Cardiac fibroblast (primary cell): ENCODE measurements at places on chromosomes 2 and 18.

GRCh38 chr2:95014126-95014708 is 11.3 kb upstream of the MAL start:
- DNase-seq: no peak

DNA sequence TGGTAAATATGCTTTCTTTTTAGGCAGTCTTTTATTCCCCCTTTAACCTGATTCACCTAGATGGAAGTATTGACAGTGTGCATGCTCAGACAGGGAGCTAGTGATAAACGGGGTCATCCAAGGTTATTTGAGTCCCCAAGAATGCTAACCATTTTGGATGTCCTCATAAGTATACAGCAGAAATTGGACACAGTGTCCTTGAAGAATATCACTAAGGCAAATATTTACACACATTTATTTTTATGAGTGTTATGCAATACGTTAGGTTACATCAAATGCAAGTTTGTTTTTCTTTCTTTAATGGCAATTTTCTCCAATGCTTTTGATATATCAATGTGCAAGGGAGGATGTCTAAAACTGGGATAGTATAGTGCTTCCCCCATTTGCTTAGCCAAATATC is 23.6 kb downstream of the CNTNAP5 start:
- DNase-seq: no peak

- no peak for DNase-seq
Measured at GRCh38 chr2:109352056-109352897, 223.3 kb downstream of the SH3RF3 start.

DNA sequence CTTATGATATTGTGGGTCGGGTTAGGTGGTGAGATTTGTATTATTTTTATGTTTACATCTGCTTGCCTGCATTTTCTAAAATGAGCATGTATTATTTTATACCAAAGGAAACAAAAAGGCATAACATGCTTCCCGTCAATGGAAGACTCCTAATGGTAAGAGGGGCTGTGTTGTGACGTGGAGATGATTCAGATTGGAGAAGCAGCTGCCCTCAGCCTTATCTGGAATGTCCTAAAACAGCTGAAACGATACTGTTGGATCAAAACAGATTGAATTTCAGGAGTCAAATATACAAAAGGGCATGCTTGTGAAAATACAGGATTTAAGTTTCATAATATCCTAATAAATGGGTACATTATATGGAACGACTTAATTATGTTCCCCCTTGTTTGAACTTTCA is 19.0 kb downstream of the DGKD start:
- no peak for DNase-seq

- peak; percentile 89 for DNase-seq
Measured at GRCh38 chr18:55275039-55275901, 312.7 kb downstream of the TCF4 start.

DNA sequence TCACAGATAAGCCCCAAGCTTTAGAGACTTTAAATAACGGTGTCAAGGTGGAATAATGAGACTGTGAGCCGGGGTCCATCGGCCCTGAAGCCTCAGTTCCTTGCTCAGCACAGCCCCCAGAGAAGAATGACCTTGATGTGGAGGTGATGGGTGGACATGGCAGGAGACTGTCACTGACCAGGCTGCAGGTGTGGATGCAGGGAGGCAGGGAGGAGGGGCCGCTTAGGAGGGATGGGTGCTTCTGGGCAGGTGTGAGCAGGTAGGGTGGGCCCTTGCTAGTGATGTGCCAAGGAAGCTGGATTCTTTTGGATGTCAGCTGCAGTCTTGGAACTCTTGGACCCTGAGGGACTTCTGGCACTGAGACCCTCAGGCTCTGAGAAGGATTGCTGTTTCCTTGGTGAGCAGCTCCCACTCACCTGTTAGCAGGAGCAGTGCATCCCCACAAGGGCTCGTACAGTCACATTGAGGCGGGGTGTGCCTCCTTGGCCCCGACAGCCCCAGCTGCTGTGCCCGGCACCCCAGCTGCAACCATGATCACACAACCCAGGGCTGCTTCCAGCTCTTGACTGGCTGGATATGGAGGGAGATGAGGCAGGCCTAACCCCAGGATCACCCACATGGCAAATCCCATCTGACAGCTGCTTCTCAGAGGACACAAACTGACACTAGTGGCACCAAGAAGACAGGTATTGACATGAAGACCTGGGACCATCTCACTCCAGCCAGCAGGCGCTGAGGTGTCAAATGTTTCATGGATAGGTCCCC is 209.8 kb upstream of the HDAC4 start:
- no peak for DNase-seq

DNA sequence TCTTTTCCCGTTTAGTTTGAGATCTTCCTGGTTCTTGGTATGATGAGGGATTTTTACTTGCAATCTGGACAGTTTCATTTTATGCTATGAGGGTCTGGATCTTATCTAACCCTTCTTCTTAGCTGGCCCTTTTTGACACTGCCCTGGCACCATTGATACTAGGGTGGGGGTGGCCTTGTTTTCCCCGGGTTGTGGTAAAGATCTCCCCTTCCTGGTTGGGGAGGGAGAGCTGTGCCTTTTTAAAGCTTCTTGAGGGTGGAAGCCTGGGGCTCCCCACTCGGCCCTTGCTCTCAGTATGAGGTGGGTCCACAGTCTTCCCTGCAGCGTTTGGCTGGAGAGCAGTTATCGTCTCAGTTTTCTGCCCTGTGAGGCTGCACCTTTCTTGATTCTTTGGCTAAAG is 66.1 kb downstream of the ASB1 start:
- no peak for DNase-seq

DNA sequence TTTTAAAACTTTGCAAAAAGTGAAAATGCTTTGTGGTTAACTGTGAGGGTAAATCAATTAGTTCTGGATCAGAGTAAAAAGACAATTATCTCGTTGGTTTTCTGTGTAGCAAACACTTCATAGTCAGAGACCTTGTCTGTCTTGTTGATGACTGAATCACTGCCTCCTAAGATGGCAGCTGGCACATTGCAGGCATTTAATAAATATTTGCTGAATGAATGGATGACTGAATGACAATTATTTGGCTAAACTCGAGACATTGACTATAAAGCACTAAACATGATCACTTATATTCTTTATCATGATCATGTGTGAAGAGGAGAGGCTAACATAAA is 96.2 kb downstream of the MAIP1 start:
- no peak for DNase-seq

- no peak for DNase-seq
Measured at GRCh38 chr2:34388446-34388845, 789.3 kb upstream of the FAM98A start.

DNA sequence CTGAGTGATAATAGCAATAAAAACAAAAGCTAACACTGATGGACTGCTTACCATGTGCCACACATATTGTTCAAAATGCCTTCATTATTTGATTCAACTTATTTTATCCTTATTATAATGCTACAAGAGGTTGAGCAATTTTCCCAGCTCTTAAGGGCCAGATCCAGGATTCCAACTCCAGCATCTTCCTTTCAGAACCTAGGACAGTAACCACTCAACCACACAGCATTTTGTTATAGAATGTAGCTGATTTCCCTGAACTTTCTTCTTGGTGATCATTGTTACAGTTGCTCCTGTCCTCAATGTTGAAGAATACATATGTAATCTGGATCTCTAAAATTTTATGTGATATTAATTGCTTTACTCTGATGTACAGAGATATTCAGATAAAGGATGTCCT is 341.7 kb downstream of the PIK3C3 start:
- peak; percentile 10 for DNase-seq

- DNase-seq: no peak
Measured at GRCh38 chr2:33230195-33230594, 246.3 kb upstream of the RASGRP3 start.

DNA sequence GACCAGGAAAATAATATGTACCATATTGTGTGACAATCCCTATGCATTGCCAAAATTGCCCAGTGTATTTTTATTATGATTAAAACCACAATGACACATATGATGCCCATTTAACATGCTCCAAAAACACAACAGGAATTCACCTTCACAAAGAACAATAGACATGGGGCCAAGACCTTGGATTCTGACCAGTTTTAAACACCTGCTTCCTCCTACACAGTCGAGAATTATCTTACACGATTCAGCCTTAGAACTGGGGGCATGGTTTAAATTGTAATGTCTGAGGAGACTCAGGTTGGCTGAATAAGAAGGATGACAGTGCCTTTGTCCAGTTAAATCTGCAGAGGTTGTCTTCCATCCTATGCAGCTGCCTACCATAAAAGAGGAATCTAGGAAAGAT is 212.7 kb downstream of the PLCL1 start:
- DNase-seq: peak; percentile 4

- peak; percentile 51 for DNase-seq
Measured at GRCh38 chr2:160474891-160475787, 18.5 kb downstream of the RBMS1 start.

GRCh38 chr2:196758474-196759377 is 40.8 kb downstream of the GTF3C3 start:
- peak; percentile 60 for DNase-seq

- DNase-seq: no peak
Measured at GRCh38 chr2:236578411-236578846, 8.8 kb downstream of the ACKR3 start.

GRCh38 chr2:229118927-229119326 is 152.2 kb downstream of the PID1 start:
- no peak for DNase-seq

GRCh38 chr2:161844822-161845221 is 220.6 kb downstream of the SLC4A10 start:
- no peak for DNase-seq

DNA sequence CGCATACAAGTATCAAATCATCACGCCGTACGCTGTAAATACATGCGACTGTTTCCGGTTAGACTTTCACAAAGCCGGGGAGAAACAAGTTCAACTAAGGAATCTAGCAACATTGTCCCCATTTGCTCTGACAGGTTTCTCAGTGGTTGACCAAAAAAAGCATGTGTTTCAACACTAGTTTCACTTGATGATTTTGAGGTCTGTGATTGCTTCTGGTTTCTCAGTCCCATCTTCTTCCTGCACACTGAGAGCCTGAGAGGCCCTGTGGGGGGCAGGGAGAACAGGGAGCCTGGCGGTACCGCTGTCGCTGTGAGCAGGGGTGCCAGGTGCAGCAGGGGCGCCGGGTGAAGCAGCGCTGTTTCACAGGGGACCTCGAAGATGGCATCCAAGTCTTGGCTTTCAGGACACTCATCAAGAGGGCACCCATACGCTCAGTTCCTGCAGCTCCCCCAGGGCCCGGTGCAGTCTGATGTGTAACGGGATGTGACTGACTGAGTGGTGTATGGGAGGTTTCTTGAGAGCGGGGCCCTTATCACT is 270.9 kb downstream of the TWIST2 start:
- no peak for DNase-seq

DNA sequence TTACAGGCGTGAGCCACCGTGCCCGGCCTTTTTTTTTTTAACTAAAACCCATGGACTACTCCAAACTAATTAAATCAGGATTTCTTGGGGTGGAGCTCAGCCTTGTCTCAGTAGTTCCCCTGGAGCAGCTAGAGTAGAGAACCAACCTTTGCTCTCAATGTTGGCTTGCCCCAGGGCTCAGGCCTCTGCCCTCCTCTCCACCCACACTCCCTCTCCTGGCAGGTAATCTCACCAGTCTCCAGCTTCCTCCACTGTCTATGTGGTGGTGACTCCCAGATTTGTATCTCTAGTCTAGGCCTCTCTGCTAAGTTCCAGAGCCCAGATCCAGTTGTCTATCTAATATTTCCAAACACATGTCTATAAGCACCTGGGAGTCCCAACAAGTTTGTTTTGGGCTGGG is 9.6 kb upstream of the MTA3 start:
- DNase-seq: no peak

GRCh38 chr18:59629894-59630293 is 67.3 kb downstream of the CCBE1 start:
- peak; percentile 55 for DNase-seq

GRCh38 chr2:57850415-57851130 is 196.0 kb upstream of the VRK2 start:
- DNase-seq: no peak

- no peak for DNase-seq
Measured at GRCh38 chr2:104052356-104052755, 801.6 kb upstream of the POU3F3 start.

- DNase-seq: no peak
Measured at GRCh38 chr2:168978461-168978861, 52.7 kb downstream of the ABCB11 start.

DNA sequence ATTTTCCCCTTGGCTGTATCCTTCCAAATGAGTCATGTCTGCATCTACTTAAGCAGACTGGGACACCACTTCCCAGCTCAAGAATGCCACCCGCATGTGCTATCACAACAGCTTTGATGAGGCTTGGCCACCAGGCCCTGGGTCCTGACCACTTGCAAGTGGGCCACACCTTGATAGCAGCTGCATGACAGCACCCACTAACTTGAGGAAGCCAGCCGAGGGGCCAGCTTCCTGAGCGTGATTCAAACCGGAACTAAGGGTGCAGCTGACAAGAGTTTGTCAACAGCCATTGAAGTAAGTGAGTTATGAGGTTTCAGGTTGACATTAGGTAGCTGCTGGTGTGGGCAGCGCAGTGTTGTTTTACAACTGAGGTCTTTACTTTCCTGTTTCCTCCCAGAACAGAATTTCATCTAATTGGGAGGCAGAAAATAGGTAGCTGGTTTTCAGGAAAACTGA is 54.4 kb downstream of the EPHA4 start:
- DNase-seq: peak; percentile 30

DNA sequence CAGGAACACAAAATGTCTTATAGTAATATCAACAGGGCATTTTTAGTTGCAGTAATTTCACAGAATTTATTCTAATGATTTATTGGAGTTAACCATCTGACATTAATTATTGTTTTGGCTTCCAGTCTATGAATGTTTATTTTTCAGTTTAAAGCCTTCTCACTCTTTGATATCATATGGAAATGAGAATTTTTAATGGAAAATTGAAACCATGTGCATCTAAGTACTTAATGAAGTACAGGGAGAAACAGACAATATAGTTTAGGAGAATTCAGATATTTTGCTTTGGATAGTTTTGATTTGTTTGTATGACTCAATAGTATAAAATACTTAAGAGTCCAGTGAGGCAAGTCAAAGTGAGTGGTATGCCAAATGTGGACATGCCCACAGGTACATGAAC is 126.1 kb downstream of the OLA1 start:
- DNase-seq: no peak

- DNase-seq: no peak
Measured at GRCh38 chr2:204722207-204722606, 176.9 kb downstream of the PARD3B start.

GRCh38 chr2:217489145-217489960 is 513.4 kb downstream of the TNS1 start:
- no peak for DNase-seq

- no peak for DNase-seq
Measured at GRCh38 chr2:215722986-215723630, 287.2 kb upstream of the FN1 start.

DNA sequence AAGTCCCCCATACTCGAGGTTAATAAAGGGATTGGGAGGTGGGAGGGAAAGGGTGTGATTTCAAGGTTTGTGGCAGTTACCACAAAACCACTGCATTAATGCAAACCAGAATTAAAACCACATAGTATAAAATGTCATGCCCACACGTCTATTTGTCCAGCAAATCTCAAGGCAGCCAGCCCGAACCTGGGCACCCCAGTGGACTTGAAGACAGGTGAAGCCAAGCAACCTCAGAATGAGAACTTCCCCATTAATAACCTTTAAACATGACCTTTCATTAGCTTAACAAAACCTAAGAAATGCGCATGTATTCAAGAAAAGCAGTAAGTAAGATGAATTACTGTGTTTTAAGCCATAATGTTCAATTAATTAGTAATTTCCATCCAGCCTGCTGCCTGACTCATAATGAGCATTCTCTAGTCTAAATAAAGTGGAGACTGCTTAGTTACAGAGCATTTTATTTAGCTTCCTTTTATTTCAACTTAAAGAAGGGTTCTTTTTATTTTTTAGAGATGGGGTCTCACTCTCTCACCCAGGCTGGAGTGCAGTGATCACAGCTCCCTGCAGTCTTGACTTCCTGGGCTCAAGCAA is 229.6 kb downstream of the FAM210A start:
- DNase-seq: no peak

GRCh38 chr2:75558786-75559679 is 1.7 kb downstream of the EVA1A start:
- peak; percentile 72 for DNase-seq
